Coronary artery (tissue), 2 donors: ENCODE measurements at places on chromosomes 3 and 15.

- no peak for DNase-seq
Measured at GRCh38 chr3:161990036-161990435, 493.4 kb downstream of the OTOL1 start.

DNA sequence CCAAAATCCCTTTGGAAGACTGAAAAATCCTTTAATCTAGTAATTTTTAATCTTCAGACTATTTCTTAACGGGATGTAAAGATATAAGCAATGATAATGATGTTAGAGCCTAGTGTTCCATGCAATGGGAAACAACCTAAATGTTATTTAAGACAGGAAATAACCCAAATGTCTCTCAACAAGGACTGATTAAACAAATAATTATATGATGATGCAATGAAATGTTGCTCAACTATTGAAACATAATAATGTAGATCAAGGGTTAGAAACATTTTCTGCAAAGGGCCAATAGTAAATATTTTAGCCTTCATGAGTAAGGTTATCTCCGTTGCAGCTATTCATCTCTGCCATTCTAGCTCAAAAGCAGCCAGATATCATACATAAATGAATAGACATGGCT, 275.4 kb downstream of the NEK10 start:
- no peak for DNase-seq

- DNase-seq = no peak
Measured at GRCh38 chr3:183233966-183234365, 19.1 kb upstream of the B3GNT5 start.

GRCh38 chr3:159322322-159322939, 520.6 kb downstream of the MFSD1 start:
- no peak for DNase-seq

GRCh38 chr15:78574944-78575343, 9.6 kb downstream of the CHRNA5 start:
- DNase-seq = no peak

DNA sequence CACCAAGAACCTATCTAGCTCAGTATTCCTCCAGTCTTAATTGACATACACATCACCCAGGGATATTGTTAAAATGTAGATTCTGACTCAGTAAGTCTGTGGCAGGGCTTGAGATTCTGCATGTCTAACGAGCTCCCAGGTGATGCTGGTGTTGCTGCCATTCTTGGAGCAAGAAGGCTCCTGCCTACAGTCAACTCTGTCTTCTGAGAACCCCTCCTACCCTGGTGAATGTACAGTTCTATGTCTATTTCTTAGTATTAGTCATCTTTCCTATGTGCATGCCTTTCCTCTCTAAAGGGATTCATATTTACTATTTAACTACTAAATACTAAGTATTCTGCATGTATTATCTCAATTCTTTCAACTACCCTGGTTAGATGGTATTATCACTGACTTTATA, 268.7 kb downstream of the EDEM1 start:
- no peak for DNase-seq

DNA sequence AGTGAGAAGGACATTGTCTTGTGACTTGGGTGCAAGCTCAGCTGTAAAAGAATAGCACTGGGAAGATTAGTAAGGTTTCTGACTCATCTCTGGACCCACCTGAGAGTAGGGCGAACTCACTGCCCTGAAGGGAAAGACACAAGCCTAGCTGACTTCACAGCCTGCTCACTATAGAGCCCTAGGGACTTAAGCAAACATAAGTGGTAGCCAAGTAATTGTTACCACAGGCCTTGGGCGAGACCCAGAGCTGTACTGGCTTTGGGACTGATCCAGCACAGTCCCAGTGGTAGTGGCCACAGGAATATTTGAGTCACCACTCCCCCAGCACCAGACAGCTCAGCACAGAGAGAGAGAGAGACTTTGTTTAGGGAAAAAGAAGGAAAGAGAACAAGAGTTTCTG, 429.9 kb downstream of the TBL1XR1 start:
- DNase-seq = no peak

GRCh38 chr3:54168451-54168850, 46.1 kb downstream of the CACNA2D3 start:
- no peak for DNase-seq

DNA sequence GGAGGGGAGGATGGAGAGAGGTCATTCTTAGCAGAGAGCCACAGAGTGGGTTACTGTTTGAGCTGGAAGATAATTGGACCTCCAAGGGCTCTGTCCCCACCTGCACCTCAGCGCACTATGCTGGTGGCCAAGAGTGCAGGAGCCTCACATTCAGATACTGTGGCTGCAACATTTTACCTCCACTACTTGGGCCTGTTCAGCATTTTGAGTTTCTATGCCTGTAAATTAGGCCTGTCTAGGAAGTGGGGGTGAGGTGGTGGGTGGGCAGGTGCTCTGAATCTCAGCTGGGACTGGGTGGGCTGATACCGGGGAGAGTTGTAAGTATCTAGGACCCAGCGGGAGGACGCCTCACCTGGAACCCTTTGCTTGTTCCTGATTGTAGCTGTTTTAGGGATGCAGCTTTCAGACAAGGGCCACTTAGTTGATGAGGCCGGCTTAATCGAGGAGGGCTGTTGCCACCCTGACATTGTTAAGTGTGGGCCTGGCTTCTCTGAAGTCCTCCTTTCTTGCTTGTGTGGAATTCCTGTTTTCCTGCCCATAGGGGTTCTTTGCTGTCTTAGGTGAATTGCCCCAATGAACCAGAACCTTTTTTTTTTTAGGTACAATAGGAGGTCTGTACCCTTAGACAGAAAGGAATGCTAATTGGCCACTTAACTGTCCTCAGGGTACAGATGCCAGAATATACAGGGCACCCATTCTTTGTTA, 83.8 kb downstream of the SMAD3 start:
- no peak for DNase-seq

DNA sequence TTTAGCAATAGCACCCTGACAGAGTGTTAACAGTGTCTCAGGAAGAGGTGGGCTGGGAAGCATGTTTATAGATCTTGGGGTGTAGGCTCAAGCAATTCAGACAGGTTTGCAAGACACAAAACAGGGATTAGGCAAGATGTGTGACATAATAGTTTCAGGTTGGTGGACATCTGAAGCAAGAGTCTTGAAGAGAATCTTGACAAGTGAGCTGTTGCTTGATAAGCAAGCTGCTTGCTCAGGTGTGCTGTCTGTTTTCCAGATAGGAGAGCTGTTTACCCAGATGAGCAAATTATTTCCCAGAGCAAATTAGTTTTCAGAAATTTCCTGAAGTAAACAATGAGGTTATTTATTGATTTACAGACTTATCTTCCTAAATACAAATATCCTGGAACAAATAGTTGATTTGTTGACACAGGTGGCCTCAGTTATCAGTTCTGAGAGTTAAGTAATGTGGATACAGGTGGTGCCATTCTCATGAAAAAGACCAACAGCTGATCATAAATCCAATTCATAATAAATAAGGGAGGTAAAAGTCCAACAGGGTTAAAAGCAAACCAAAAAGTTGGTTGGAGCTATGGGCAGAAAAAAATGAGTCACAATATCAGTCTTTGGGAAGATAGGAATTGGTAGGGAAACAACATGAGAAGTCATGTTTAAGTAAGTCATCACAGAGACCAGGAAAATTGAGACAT, 437.3 kb downstream of the TBL1XR1 start:
- DNase-seq = no peak

- no peak for DNase-seq
Measured at GRCh38 chr3:64575211-64575844, 112.5 kb downstream of the ADAMTS9 start.

DNA sequence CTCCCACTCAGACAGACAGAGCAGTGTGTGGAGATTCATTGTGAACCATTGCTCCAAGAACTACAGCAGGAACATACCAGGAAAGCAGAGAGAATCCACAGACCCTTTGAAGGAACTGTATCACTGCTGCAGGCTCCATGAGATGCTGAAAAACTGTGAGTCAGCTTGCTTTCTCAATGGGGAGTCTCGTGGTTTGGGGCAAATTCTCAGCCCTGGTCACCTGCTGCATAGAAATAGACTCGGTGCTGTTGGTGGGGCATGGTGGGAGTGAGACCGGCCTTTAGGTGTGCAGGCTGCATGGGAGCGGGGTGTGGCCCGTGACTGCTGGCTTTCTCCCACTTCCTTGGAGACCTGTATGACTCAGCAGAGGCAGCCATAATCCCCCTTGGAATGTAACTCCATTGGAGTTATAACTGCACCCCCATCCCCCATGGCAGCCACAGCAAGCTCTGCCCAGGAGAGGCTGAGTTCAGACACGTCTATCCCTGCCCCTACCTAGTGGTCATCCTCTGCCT, 35.6 kb downstream of the ALCAM start:
- no peak for DNase-seq

- no peak for DNase-seq
Measured at GRCh38 chr15:88810446-88810845, 7.2 kb downstream of the ACAN start.

DNA sequence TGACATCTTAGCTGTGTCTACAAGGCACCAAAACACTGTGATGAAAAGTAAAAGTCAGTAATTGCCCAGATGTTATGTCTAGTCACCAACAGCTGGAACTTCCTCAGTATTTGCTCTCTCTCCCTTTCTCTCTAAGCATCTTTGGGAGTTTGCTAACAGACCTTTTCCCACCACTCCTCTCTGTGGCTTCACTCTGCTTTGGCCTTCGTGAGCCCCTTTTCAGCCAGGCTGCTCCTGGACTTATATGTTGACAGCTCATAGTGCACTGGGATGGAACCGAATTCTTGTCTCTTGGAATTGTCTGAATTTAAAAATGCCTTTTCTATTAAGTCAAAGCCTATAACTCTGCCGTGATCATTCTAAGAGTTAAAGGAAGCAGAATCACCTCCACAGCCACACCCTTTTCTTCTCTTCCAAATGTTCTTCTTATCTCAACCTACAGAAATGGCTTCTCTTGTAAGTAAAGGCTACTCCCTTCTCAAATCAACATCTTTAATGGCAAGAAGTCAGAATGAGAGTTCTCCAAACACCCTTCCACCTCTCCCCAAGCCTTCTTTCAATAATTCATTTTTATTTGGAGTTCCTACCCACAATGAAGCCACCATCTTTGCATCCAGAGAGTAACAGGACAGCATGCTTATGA, 17.2 kb upstream of the FOXP1 start:
- DNase-seq = no peak
